ENCODE measurements at places on chromosomes 1 and 21.
A peak's percentile ranks its signal among the peaks of the same experiment; 100 is the strongest.

GRCh38 chr1:16015960-16016901 is 1.6 kb downstream of the HSPB7 start:
- DNase-seq = no peak

GRCh38 chr1:15412175-15412800 is 2.6 kb downstream of the EFHD2 start:
- DNase-seq = no peak

DNA sequence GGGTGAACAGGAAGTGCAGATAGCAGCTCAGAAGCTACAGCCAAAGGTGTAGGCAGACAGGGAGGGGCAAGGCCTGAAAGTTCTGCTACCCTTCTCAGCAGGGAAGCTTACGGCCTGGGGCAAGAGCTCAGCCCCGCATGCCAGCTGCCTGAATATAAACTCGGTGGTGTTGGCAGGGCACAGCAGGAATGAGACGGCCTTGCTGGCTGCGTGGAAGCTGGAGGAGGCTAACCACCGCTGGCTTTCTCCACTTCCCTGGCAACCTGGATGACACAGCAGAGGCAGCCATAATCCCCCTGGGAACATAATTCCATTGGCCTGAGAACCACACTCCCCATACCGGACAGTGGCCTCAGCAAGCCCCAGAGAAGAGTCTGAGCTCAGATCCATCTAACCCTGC is 81.9 kb upstream of the PRRC2C start:
- DNase-seq = no peak

DNA sequence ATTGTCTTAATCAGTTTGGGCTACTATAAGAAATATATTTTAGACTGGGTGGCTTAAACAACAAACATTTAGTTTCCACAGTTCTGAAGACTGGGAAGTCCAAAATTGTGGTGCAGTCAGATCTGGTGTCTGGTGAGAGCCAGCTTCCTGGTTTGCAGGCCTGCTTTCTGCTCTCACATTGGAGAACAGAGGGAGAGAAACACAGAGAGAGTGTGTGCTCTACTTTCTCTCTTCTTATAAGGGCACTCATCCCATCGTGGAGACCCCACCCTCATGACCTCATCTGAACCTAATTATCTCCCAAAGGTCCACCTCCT is 4.1 kb downstream of the LEPR start:
- no peak for DNase-seq

- DNase-seq = no peak
Measured at GRCh38 chr1:118204105-118204504, 19.1 kb upstream of the SPAG17 start.

GRCh38 chr1:155103325-155103724 is 24.4 kb upstream of the EFNA1 start:
- no peak for DNase-seq

DNA sequence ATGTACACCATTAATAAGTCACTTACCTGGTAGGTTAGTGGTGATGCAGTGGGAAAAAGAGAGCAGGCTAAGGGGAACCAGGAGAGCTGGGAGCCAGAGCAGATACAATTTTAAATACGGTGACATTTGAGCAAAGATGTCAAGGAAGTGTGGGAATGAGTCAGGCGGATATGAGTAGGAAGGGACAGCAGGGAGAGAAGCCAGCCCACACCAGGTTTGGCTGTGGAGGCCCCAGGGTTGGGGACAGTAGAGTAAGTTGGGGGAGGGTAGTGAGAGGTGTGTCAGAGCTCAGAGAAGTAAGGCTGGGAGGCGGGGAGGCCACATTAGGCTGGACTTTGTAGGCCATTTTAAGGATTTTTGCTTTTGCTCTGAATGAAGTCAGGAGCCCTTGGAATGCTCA is 482.0 kb downstream of the DISC1 start:
- no peak for DNase-seq

- DNase-seq = no peak
Measured at GRCh38 chr1:18927082-18927653, 24.8 kb upstream of the ALDH4A1 start.

DNA sequence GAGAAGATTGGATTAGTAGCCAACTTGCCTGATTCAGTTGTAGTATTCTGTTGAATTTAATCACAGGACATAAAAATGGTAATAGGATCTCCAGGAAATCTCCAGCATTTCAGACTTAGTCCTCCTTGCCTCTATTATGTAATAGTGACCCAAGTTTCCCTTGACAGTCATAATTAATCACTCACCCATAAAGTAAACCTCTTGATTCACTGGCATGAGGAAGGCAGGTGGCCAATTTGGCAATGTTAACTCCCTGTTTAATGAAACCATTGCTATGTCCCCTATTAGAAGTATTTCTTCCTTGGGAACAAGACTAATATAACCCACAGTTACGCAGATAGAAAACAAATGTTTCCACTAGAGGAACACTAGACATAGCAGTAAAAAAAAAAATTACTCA is 604.8 kb upstream of the CXADR start:
- DNase-seq = no peak

DNA sequence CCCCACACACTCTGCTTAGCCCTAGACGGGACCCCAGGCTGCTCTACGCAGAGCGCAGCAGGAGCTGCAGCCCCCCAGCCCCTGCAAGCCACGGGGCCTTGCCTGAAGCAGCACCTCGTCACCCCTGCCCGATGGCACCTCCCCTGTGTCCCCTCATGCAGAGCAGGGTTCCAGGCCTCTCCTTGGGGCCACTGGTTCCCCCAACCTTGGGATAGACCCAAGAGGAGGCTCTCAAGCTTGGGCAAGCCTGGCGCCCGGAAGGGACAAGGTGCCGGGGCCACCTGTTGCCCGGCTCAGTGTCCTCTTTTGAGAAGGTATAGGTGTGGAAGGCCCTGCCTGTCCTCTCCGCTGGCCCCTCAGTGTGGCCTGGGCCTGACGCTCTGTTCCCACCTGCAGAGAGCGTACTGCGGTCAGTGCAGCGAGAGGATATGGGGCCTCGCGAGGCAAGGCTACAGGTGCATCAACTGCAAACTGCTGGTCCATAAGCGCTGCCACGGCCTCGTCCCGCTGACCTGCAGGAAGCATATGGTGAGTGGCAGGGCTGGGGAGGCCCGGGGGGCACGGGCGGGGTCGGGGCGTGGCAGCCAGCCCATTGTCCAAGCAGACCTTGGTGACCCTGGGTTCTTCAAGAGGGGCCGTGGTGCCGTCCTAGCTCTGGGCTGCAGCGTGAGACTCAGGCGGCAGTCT is 50.6 kb downstream of the FAAP20 start:
- no peak for DNase-seq

DNA sequence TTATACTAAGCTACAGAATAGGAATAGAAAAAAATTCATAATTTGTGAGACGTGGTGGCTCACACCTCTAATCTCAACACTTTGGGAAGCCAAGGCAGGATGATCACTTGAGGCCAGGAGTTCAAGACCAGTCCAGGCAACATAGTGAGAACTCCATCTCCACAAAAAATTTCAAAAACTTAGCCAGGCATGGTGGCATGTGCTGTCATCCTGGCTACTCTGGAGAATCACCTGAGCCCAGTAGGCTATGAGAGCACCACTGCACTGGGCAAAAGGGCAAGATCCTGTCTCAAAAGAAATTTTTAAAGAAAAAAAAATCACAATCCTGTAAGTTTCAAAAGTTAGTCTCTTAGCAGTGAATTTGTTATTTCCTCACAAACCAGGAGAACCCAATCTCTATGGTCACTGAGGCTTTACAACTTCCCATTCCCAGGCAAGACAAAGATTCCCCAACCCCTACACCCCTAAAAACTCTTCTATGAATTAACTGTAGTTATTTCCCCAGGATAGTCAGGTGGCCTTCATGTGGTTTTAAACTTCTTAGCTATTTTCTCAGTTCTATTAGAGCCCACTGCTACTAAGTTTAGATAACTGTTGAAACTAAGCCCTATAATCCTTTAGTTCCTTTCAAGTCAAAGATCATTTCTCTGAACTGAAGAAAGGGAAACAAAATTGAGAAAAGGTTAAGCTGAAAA is 74.5 kb downstream of the FOXJ3 start:
- DNase-seq = no peak

- DNase-seq = no peak
Measured at GRCh38 chr1:89035080-89035479, 12.4 kb upstream of the GBP3 start.

DNA sequence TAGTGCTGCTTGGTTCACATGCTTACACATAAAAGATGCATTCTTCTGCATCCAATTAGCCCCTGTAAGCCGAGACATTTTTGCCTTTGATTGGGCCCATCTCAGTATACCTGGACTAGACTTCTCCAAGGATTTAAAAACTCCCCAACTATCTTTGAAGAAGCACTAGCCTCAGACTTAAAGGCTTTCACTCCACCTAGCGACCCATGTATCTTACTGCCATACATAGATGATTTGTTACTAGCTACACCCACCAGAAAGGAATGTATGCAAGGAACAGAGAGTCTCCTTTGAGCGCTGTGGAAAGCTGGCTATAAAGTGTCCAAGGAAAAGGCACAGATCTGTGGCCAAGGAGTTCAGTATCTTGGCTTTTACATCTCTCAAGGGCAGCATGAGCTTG is 91.7 kb downstream of the LIPI start:
- DNase-seq = no peak

DNA sequence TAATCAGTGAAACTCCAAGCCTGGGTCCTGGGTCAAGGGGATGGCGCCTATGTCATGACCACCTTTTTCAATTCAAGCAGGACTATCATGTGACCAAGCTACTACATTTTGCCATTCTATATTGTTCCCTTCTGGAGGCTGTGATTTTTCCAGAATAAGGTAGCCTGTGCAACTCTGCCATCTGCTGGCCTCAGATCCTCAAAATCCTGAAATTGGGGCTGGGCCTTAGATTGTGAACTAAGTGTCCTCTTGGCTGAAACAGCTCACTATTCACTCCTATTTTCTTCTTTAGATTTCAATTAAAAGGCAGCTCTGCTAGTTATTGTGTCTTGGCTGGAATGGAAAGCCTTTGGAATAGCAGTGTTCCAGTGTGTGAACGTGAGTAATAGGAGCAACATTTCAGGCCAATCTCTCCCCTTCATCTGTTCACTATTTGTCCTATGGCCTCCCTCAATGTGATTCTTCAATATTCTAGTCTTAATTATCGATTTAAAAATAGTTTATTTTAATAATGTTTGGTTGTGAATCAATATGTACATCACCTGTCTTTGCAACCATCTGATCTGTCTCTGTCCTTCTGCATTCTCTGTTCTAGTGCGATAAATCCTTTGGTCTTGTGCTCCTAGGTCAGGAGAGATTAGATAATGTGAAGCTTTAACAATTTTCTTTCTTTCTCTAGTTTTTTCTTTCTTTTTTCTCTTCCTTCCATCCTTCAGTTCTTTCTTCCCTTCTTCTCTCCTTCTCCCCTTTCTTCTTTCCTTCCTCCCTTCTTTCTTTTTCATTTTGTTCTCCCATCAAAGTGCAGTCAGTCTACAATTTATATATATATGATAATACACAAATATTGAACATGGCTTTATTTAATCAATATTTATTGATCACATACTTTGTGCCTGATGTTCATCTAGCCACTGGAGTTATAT is 69.8 kb downstream of the CR1 start:
- DNase-seq = peak; percentile 23

DNA sequence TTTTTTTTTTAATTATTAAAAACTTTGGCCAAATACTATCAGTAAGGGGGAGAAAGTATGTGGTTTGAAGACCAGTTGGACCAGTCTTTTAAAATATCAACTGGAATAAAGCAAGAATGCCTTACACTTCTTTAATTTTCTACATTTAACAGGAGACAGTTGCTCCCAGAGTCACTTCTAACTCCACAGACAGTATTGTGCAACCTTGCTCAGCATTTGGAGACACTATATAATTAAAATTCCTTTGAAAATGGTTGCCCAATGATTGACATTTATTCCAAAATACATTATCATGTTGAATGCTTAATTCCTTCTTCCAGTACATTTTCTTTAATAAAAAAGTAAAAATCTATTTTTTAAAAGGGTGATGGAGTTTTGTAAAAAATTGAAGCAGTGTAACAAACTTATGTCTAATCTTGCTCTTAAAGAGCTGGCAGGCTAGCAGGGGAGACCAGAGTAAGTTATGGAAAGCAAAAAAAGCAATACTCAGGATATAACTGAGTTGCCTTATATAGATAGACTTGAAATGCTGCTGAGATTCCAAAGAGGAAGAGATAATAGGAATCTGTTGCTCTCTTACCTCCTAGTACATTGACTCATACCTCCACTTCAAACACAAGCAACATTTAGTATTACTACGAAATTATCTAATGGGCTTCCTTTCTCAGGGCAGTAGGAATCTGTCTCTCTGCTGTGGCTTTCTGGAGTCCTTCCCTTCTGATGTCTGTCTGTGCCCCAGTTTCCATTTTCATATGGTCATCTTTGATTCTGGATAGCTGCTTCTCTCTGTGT is 69.7 kb upstream of the RGL1 start:
- no peak for DNase-seq

GRCh38 chr1:47992720-47993415 is 4.3 kb downstream of the TRABD2B start:
- peak; percentile 39 for DNase-seq

DNA sequence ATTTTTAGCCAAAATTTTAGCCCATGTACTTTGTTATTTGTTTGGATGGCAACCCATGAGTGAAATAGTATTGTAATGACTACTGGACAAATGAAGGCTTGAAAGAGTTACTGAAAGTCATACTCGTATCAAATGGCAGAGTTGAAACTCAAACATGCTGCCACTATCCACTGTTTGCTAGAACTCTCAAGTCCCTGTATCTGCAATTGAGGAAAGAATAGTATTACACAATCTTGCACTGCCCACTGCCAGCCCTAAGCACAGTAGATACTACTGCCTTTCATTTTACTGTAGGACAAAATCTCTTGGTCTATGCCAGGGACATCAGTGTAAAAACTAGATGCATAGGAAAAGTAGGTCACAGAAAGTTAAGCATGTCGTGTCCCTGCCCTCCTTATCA is 581.1 kb upstream of the PLXNA2 start:
- no peak for DNase-seq

DNA sequence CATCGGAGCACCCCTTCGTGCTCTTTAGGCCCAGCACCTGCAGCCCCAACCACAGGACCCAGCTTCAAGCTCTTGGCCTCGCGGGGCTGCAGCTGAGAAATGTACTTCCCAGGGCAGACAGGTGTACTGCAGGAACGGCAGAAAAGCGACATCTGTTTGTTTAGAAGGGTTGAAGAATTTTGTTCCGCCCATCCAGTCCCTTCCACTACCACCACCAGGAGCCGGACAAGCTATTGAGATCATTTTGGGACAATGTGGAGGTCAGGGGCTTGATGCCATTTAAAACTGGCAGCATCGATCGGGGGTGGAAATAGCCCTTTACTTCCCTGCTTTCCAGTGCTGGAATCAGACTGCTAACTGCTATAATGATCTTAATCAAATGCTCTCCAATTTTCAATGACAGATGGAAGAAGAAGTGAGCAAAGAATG is 1.7 kb downstream of the SERTAD4 start:
- no peak for DNase-seq

Measured in nephron progenitor cell (in vitro differentiated cells).